ENCODE measurements at places on chromosomes 3 and 15.

DNA sequence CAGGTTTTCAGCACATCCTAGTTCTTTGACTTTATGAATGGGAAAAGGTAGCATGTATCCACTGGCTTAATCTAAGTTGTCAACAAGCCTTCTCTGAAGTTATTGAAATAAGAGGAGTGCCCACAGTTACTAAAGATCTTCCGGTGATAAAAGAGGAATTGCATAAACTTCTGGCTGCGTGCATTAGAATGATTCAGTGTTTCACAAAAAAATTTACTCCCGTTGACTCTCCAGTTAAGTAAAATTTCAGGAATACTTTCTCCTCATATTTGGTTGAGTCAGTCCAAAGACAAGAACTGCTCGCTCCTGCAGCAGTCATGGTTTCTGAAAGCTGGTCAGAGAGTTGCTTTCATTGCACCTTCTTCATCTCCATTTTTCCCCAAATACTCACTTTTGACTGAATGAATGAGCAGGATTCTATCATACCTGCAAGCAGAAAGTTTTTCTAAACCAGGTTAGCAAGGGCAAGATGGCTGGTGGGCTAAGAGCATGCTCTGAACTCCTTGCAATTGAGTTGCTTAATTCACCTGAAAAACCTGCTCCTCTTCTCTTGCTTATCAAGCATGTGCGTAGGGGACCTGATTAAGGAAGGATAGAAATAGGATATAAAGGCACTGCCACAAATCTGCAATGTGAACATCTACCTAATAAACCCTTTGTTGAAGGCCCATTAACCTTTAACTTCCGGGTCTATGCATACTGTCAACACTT, 64.2 kb upstream of the TIMP4 start:
- no peak for DNase-seq

DNA sequence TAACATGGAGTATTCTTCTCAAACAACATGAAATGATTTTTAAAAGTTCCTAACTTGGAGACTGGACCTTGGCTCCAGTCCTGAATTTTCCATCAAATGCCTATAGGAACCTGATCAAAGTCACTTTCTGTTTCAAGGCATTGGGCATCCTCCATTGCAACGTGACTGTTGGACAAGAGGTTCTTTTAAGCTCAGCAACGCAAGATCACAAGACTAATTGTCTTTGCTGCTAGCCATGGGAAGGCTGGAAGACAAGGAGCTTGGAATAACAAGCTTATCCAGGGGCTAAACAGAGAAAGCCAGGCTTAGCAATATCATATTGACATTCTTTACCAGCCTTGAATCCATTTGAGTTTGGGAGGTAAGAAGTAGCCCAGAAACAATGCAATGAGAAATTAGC, 48.3 kb downstream of the SST start:
- DNase-seq: no peak

DNA sequence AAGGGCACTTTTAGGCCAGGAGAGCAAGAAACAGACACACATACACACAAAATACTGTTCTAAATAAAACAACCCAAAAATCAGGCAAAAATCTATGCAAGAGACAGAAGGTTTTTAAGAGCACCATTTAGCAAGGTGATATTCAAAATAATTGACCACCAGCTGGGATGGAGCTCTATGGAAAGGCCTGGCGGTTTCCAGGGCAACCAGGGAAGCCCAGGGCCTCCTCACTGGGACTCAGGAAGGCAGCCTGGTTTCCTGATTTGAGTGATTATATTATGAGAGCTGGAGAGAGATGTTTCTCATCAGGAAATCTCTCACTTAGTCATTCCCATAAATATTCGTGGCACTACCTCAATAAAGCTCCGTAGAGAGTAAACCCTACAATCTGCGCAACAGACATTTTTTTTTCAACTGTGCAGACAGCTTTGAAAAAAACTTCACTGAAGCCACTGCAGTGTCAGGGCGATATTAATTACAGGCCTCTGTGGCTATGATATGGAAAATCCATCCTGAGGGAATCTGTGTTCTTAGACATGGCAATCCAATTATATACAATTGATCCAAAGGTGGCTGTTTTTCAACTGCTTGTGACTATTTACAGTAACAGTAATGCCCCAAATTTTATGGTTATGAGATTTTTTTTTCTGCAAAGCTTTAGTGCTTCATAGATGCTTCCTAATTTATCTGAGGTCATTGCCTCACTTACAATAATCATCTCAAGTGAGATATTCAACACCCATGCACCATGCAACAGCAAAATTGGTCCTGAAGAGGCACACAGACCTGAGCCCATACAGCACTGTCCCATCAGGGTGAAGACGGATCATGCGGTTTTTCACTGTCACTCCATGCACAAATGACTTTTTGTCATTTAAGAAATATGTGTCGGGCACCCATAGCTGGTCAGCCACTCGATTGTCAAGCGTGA, 152.1 kb downstream of the GABRB3 start:
- no peak for DNase-seq

GRCh38 chr3:135784557-135784956, 181.0 kb upstream of the PPP2R3A start:
- no peak for DNase-seq

DNA sequence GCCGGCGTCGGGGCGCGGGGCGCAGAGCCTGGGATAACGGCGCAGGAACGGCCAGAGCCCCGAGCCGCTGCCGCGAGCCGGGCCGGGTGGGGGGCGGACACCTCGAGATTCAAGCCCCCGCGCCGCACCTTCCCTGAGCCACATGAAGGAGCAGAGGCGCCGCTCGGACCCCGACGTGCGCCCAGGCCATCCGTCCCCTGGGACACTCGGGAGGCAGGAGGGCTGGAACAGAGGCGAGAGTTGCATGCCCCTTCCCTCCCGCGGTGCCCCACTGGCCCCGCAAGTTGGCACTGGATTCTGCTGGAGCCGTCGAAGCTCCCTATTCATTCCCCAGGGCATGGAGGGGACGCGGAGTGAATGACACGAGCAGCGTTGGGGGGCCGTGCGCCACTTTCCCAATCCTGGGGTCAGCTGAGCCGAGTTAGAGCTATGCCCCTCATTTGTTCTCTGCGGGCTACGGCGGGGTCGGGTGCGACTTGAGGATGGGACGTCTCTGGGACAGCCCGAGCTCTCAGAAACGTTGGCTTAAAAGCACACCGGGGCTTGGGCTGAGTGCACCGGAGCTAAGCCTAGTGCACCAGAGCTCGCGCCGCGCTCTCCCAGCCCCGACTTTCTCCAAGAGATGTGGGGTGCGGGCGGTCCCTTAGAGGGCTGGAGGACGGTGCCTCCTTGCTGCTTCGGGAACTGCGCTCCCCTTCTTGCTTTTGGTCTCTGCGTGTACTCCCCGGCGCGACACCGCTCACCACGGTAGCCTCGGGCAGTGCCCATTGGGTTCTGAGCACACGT, 588 bp downstream of the SLC6A1 start:
- no peak for DNase-seq

- DNase-seq: no peak
Measured at GRCh38 chr3:129312671-129313414, 34.2 kb downstream of the HMCES start.

GRCh38 chr15:65862682-65863081, 6.6 kb upstream of the RAB11A start:
- DNase-seq: no peak

All from cortex of kidney (tissue), 1 donor.